Stimulated activated CD4-positive, alpha-beta T cell treated with anti-CD3 and anti-CD28 coated beads, Interleukin-4, amount 100 ng/mL, for 1 hour (primary cell): ENCODE measurements at places on chromosomes 7 and 10.

- no peak for DNase-seq
Measured at GRCh38 chr7:86720306-86720705, 76.6 kb downstream of the GRM3 start.

DNA sequence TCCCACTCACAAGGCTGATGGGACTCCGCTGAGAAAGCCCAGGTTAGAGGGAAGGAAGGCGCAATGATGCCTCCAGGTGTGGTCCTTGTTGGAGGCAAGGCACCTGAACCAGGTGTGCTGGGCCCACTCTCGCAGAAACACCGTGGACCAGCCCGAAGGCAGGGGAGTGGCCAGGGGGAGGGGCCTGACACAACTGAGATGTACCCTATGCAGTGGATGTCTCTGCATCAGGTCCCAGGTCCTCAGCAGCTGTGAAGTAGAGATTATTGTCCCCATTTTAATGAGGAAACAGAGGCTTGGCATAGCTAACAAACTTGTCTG is 32.0 kb downstream of the GBX1 start:
- no peak for DNase-seq

DNA sequence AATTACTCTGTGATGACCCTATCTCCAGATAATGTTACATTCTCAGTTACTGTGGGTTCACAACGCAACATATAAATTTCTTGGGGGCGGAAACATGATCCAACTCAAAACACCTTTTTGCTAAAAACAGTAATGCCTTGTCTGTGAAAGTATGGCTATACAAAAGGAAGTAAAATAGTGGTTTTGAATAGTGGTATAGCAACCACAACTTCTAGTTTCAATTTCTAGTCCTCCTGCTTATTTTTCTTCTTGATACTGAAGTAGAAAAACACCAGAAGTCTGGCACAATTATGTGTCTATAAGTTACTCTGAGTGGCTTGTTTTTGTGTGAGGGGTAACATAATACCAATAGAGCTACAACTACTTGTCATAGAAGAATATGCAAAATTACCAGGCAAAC is 21.5 kb upstream of the ZNF800 start:
- no peak for DNase-seq

DNA sequence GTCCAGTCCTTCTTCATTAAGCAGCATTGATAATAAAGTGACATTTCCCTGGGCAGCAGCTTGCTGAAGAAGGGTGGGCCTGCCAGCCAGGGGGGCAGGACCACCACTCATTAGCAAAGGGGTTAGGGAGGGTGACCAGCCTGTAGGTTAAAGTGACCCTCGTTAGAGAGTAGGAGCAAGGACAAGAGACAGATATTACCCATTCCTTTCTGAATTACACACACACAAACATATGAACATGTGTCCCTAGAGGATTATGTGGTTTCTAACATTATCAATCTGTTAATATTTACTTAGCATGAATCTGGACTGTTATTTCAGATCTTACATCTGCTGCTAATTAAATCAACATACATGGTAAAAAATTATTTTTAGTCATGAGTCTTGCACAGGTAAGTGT is 88.9 kb downstream of the CTTNBP2 start:
- no peak for DNase-seq

- peak; percentile 6 for DNase-seq
Measured at GRCh38 chr10:50740293-50740648, 535 bp downstream of the ASAH2B start.

DNA sequence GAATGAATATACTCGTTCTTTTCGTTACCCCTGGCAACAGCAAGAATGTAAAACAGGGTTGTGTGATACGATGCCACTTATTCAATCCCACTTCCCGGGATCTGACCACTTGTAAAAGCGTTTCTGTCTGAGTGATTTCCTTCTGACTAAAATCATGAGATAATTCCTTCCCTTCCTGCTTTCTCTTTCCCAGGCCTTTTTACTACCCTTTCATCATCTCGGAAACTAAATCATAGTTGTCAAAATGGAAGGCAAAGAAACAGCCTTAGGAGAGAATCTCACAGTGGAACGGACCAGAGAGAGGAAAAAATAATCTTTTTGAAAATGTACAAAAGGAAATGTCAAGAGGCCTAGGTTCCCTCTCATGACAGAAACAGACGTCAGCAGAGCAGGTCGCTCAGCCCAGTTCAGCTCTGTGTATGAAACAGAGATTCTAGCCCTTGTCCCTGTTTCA is 29.8 kb downstream of the DIP2C start:
- no peak for DNase-seq

DNA sequence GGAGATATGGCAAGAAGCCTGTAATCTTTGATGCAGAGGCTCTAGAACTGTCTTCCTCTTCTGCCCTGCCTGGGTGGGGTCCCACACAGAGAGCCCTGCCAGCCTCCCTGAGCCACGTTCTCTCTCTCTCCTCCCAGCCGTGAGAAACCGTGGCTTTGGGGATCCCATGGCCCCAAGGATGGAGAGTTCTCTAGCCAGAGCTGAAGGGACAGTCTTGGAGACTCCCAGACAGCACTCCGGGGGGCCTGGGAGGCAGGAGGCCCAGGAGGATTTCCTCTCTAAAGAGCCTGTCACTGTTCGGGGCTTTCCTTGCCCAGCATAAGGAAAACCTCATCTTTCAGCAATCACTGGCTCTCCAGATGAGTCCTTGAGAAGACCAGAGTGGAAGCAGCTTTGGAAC is 227.1 kb downstream of the ARHGAP12 start:
- DNase-seq, result no peak

DNA sequence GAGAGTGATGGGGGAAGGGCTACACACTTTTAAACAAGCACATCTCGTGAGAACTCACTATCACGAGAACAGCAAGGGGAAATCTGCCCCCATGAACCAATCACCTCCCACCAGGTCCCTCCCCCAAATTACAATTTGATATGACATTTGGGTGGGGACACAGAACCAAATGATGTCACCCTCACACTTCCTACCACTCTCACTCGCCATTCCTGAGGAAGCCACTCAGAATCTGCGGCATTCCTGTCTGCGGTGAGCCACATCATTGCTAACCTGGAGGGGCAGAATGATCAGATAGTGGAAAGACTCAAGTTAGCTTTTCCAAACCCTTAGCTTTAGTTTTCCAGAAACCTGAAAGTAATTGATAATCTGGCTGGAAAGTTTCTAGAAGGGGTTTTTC is 66.9 kb downstream of the MYO3A start:
- no peak for DNase-seq

DNA sequence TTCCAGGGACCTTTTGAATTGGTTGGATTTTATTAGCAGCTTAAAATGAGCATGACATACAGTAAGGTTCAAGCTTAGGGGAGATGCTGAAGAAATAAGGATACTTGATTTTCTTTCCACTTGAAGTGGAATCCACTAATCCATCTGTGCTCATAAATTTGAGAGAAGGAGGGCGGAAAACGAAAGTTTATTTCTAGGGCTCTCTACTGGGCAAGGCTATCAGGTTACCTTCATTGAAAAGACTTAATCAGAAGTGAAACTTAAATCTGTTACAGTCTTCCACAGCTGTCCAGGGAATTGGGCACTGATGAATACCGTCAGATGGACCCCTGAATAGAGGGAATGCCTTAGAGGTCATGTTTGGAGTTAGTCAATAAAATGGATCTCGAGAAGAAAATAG is 21.8 kb downstream of the AUTS2 start:
- no peak for DNase-seq

- peak; percentile 34 for DNase-seq
Measured at GRCh38 chr7:107660381-107661080, at the start of gene SLC26A4. Gene SLC26A4 (plus strand): TSS chr7:107660828. CDS start chr7:107661642, 814 bp downstream.

DNA sequence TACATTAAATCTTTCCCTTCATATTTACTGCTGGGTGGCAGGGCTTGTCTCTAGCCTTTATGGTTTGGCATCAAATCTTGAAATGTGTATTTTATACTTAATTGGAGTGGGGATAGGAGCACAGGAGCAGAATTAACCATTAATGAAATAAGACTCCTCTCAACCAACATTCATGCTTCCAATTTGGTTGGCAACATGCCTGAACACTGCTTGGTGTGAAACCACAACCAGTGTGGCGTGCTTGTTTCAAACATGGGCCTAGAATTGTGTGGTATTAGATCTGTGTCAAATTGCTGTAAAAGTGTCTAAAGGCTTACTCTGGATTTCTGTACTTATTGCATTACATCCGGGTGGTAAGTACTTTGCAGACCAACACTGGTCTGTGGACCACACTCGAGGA is 25.1 kb upstream of the VPS41 start:
- DNase-seq, result no peak

GRCh38 chr10:47413531-47414226 is 29.6 kb upstream of the ZNF488 start:
- no peak for DNase-seq

- DNase-seq, result no peak
Measured at GRCh38 chr7:141624763-141625162, 73.6 kb downstream of the AGK start.

DNA sequence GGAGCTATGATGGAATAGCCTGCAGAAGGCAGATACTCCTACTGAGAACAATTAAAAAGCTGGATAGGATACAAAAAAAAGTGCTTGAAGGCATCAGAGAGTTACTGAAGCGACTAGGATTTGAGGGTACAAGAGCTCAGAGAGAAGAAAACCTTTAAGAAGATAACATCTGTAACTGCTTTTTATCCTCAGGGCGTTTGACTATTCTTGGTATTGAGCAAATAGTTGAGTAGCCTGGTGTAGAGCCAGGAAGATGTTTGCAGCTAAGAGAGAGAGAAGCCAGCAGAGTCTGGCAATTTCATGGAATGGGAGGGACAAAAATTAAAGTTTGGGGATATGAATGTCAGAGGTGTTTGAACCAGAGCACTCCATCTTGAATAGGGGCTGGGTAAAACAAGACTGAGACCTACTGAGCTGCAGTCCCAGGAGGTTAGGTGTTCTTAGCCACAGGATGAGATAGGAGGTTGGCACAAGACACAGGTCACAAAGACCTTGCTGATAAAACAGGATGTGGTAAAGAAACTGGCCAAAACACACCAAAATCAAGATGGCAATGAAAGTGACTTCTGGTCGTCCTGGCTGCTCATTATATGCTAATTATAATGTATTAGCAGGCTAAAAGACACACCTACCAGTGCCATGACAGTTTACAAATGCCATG is 428.8 kb downstream of the SH2D4B start:
- DNase-seq, result no peak

DNA sequence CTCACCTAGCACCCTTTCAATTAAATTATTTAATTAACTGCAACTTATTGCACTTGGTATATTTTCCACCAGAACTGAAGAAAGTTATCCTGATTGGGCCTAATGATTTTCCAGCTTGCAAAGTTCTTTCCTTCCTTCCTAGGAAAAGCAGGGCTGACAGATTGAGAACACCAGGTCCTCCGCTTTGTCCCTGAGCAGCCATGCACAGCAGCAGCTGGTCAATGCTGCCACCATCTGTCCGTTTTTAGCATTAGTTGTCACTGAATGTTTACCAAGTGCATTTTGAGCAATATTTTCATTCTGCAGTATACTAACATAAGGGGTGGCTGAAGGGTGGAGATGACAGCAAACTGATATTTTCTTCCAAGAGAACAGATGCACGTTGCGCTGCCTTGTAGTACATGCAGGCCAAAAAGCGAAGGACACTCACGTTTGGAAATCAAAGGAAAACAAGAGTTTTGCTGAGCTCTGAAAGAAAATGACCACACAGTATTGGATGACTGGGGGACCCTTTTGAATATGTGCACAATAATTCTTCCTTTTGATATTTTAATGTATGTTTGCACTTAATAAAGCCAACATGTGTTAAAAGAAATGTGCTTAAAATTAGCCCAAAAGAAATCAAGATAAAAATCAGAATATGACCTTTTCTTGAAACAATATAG is 248.8 kb upstream of the PTN start:
- DNase-seq, result no peak

DNA sequence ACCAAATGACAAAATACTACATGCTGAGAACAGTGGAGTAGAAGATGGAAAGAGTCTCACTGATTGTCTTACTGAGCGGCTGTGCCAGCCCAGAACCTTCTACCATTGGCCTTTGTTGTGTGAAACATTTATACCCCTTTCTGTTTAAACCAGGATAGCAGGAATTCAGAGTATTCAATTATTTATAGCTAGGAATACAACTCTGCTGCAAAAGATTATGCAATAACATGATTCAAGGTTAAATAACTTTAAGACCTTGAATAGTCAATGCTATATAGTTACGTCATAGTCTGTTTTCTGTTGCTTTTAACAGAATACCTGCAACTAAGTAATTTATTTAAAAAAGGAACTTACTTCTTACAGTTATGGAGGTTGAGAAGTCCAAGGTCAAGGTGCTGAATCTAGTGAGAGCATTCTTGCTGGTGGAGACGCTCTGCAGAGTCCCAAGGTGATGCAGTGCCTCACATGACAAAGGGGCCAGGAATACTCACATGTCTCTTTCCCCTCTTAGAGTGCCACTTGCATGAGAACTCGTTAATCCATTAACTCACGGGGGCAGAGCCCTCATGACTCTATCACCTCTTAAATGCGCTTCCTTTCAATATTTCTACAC is 371.8 kb downstream of the MDFIC start:
- no peak for DNase-seq

GRCh38 chr7:122689346-122690109 is 9.4 kb downstream of the RNF133 start:
- DNase-seq, result no peak

GRCh38 chr10:77205135-77205534 is 432.5 kb downstream of the KCNMA1 start:
- no peak for DNase-seq

- DNase-seq, result no peak
Measured at GRCh38 chr7:111892588-111892987, 313.6 kb downstream of the DOCK4 start.
